Immature natural killer cell (primary cell): ENCODE measurements at places on chromosomes 1 and 21.
A peak's percentile ranks its signal among the peaks of the same experiment; 100 is the strongest.

- DNase-seq: no peak
Measured at GRCh38 chr1:27868556-27868931, 3.8 kb upstream of the THEMIS2 start.

- DNase-seq: no peak
Measured at GRCh38 chr1:200243042-200243437, 166.8 kb downstream of the ZNF281 start.

GRCh38 chr1:5903031-5903430, 89.2 kb downstream of the NPHP4 start:
- DNase-seq: no peak

- no peak for DNase-seq
Measured at GRCh38 chr1:25190260-25190659, 42.0 kb downstream of the SYF2 start.

- DNase-seq: no peak
Measured at GRCh38 chr1:186443638-186444037, 17.3 kb downstream of the PDC start.

GRCh38 chr1:42933610-42934491, 24.8 kb downstream of the SLC2A1 start:
- DNase-seq: no peak

GRCh38 chr1:227732586-227733308, 2.4 kb downstream of the JMJD4 start:
- DNase-seq: no peak

DNA sequence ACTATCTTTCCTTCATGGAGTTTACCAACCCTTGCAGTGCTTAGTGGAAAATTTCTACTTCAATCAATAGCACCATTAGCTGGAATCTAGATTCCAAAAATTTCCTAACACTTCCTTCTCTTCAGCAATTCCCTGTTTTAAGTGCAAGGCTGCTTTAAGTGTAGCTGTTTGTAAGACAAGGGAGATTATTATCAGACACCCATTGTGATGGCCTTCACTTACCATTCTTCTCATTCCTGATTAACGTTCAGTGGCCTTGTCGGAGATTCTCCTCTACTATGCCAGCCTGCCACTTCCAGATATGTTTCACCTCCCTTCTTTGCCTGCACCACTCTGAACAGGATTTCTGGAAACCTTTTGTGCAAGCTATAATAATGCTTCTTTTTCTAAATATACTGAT, 464.9 kb upstream of the ADGRL2 start:
- no peak for DNase-seq

DNA sequence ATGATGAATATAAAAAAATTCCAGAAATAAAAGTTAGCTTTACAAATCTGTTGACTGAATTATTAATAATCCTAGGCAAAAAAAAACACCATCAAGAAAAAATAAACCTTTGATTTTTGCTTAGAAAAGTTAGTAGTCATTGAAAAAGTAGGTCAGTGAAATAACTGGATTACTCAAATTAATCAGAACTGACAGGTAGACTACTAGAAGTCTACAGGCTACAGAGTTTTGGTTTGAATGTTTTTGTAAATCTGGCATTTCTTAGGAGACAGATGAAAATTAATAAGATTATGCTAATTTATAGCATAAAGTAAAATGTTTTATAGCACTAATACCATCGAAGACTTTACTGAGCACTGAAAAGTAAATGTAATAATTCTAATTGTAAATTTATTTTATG, 511.9 kb downstream of the PTPRC start:
- DNase-seq: no peak

- DNase-seq: no peak
Measured at GRCh38 chr1:36436821-36437220, 13.4 kb downstream of the OSCP1 start.

DNA sequence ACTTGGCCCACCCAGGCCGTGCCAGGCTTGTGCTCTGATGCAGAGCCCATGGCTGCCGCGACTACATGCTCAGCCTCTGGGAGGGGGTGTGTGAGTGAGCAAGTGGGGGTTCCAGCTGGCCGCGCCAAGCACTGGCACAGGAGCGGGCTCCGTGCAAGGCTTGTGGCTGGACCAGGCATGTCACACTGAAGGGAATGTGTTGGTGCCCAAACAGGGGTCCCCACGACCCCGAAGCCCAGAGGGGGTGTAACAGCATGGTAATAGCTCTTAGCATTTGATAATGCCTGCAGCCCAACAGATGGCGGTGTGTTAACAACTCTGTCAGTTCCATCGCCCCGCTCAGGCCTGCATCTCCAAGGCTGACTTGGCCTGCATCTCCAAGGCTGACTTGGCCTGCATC, 38.3 kb upstream of the CD46 start:
- no peak for DNase-seq

- no peak for DNase-seq
Measured at GRCh38 chr1:67860776-67861175, 27.5 kb upstream of the GNG12 start.

DNA sequence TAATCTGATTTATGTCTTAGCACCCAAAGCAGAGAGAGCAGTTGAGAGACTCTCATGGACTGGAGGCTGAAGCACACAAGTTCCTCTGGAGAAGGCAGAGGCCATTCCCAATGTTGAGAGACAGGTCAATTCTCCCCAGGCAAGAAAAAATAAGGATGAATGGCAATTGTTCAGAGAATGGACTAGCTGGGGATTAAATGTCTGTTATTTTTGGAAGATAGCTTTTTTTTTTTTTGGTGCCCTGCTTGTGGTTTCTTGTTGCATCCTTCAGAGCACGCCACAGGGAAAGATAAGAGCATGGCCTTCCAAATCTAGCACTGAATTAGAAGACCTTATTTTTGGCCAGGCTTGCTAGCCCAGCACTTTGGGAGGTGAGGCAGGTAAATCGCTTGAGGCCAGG, 65.6 kb upstream of the ERRFI1 start:
- DNase-seq: no peak

- no peak for DNase-seq
Measured at GRCh38 chr1:202661136-202661845, 49.0 kb downstream of the SYT2 start.

- no peak for DNase-seq
Measured at GRCh38 chr1:13450204-13450603, 40.0 kb downstream of the PRAMEF20 start.

DNA sequence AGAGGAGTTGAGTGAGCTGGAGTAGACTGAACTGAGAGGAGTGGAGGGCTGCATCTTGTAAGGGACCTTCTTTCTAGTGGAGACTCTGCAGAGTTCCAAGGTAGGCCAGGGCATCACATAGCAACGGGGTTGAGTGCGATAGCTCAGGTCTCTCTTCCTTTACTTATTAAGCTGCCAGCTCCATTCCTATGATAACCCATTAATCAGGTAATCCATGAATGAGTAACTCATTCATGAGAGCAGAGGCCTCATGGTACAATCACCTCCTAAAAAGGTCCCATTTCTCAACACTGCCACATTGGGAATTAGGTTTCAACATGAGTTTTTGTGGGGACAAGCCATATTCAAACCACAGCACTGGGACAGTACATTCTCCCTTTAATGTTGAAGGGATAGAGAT, 21.3 kb downstream of the VN1R5 start:
- DNase-seq: no peak

- no peak for DNase-seq
Measured at GRCh38 chr1:39905172-39905571, 3.5 kb upstream of the MYCL start.

GRCh38 chr21:38702196-38702595, 103.5 kb upstream of the ETS2 start:
- DNase-seq: no peak

DNA sequence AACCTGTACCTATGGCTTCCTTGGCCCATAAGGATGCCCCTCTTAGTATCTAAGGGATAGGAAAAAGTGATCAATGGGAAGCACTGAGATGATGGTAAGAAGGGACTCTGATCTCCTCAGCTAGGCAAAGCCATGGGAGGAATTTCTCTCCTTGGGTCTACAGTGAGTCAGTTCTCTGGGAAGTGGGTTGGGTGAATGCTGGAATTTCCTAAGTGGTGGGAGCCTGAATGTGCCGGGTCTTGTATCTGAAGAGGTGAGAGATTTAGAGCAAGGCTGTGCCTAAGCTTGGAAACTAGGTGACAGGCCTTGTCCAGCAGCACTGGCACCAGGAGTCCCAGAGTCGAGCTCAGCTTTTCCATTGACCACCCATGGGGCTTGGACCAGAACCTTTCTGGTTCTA, 96.3 kb upstream of the SLC2A1 start:
- DNase-seq: no peak

GRCh38 chr1:77281491-77282186, at the start of gene AK5:
AK5 (plus strand) TSS chr1:77282019; CDS start chr1:77282314, 295 bp downstream.
- DNase-seq: peak; percentile 35

GRCh38 chr1:234645474-234645953, 35.5 kb upstream of the IRF2BP2 start:
- no peak for DNase-seq

DNA sequence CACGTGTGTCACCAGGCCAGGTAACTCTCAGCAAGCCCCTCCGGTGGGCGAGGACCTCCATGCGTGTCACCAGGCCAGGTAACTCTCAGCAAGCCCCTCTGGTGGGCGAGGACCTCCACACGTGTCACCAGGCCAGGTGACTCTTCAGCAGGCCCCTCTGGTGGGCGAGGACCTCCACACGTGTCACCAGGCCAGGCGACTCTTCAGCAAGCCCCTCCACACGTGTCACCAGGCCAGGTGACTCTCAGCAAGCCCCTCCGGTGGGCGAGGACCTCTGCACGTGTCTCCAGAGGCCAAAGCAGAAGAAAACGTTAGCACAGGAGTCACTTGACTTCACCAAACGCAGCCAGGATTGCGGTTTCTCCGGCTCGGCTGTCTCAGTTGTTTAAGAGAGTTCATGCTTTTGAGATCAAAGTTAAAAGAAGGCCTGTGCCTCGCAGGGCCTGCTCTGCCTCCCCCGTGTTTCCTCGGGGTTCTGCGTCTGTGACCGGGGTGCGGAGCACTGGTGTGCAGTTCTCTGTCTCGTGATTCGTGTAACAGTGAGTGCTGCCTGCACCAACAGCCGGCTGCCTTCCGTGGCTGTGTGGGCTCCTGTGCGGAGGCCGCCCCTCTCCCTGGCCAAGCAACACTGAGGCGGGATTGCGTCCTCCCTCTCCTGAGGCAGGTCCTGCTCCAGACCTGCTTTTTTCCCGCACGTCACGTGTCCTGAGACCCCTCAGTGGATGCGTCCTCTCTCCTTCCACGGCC, 56.6 kb downstream of the PRKCZ start:
- no peak for DNase-seq

DNA sequence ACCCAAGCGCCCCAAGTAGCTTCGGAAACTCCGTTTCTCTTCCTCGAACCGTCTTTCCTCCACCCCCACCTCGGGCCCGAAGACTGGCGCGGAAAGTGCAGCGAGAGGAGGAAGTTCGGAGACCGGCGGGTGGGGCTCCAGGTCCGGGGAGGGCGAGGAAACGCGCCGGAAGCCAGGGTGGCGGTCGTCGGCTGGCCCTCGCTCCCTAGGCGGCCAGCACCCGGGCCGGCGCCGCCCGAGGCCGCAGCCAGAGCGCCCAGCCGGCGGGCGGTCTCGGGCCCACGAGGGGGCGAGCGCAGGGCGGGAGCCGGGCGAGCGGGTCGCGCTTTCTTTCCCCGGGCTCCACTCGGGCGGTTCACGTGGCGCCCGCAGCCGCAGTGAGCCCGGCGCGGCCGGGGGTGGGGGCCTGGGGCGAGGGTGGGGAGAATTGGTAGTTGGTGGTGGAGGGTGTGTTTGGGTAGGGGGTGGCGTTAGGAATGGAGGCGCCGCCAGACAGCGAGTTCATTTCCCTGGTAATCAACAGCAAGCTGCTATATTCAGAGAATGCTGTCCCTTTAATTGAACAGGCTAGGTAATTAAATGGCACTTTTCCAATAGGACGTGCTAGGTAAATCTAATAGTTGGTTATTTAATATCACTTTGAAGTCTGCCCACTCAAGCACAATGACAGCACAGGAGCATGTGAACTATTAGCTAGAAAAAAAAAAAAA, 6.7 kb downstream of the LMO4 start:
- peak; percentile 82 for DNase-seq

DNA sequence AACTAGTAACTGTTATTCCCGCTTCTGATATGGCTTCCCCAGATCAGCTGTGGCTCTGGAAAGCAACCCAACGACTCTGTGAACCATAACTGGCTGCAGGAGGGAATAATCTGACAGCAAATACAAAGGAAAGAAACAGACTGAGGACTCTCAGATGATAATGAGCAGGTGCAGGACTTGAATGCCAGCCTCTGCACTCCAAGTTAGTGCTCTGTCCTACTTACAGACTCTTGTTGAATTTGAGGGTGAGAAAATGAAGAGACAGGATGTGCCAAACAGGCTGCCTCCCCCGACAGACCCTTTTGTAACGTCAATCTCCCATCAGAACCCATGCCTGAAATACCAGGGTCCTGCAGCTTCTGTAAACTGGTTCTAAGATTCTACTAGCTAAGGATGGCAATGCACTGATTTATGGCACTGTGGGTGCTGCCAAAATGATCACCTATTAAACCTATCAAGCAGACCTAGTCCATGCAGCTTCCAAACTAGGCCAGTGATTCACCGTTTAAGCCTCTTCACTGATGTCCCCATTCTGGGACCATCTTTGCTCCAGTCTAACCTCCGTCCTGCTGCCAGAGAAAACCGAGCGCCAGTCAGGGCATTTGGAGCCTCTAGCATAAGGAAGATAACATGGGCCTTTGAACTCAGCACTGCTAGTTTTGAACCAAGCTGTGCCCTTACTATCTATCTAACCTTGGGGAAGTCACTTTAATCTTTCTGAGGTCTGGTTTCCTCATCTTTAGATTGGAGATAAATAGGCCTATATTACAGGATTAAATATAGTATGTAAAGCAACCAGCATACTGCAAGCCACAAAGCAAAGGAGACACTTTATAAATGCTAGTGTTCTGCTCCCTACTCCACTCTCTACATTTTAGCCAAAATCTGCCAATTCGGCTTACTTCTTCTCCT, 4.8 kb downstream of the MKNK1 start:
- DNase-seq: no peak

- no peak for DNase-seq
Measured at GRCh38 chr1:203636291-203636690, 9.7 kb downstream of the ATP2B4 start.

DNA sequence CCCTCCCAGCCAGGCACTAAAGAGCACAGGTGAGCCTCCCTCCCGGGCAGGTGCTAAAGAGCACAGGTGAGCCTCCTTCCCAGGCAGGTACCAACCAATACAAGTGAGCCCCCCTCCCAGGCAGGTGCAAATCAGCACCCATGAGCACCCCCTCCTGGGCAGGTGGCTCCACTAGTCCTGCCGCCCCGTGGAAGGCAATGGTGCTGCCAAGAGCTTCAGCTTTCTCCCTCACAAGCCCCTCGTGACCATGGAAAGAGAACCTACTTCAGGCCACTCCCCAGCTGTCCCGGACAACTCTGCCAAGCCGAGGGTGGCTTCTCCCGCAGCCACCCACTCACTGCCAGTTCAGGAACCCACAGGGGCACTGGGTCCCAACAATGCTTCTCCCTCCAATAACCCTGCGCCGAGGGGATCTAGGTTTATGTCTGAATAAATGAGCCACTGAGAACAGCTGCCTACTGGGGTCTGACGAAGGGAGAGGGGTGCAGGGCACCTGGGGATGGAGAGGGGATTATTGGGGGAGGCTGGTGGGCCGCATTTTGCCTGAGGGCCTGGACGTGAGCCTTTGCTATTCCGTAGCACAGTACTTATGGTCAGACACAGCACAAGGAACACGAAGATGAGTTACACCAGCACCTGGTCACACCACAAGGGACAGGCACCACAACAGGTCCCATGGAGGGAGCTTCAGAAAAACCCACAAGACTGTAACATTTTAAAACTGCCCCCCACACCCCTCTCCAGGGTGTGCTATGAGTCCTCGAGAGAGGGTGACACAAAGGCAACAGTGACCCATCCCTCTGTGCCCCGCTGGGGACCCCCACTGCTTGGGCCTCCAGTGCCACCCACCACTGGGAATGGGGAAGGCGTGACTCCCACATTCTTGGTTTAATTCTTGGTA, 46.3 kb downstream of the PRDM15 start:
- no peak for DNase-seq
